ENCODE measurements at places on chromosomes 4 and X. TPM values are rescaled to one million over a fixed set of nuclear protein-coding genes. Genes with fewer than 3 reads are reported as not detected.

Gene PRICKLE3
- total RNA-seq = 18.6 TPM

Gene PABPC1L2A
- total RNA-seq = not detected

Gene DDX3X
- total RNA-seq = 194 TPM

Gene ADGRG2
- 11.0 TPM for total RNA-seq

Gene LGI2
- 0.07 TPM for total RNA-seq

Gene TBC1D14
- total RNA-seq = 36.0 TPM

Gene ARHGAP6
- total RNA-seq = not detected

Gene RIBC1
- total RNA-seq = 0.64 TPM

Gene ETFDH
- total RNA-seq = 5.1 TPM

Gene PRR32
- total RNA-seq = not detected

Gene PRSS12
- total RNA-seq = 0.44 TPM

Gene EXOC1L
- total RNA-seq = not detected

Gene ANKRD50
- 5.9 TPM for total RNA-seq

Gene FAM133A
- total RNA-seq = 0.94 TPM

Gene NSUN7
- 0.42 TPM for total RNA-seq

Gene MMAA
- total RNA-seq = 0.87 TPM

Gene PFKFB1
- not detected for total RNA-seq

Gene HTN3
- not detected for total RNA-seq

Gene TASL
- not detected for total RNA-seq

Gene TLR6
- total RNA-seq = 1.8 TPM

Gene GASK1B
- 0.26 TPM for total RNA-seq

Gene PLXNA3
- 11.8 TPM for total RNA-seq

Gene RHOXF2
- total RNA-seq = not detected

Gene SPIN4
- 5.4 TPM for total RNA-seq

Gene APELA
- not detected for total RNA-seq

Gene IBSP
- not detected for total RNA-seq

Gene PHOX2B
- not detected for total RNA-seq

Gene PAQR3
- 11.7 TPM for total RNA-seq

Gene TENM3
- total RNA-seq = 1.8 TPM

Gene CT83
- total RNA-seq = not detected

Gene RBM3
- total RNA-seq = 392 TPM

Gene BMX
- total RNA-seq = not detected

Gene AADAT
- total RNA-seq = 8.7 TPM

Gene TMEM35A
- not detected for total RNA-seq

Gene L1CAM
- total RNA-seq = 20.3 TPM

Gene FHIP1A
- 0.16 TPM for total RNA-seq

Gene ART3
- total RNA-seq = not detected

Gene ZFP92
- total RNA-seq = 0.50 TPM

Gene GSX2
- not detected for total RNA-seq
